ENCODE measurements at places on chromosomes 5 and 9. TPM values are rescaled to one million over a fixed set of nuclear protein-coding genes. Genes with fewer than 3 reads are reported as not detected.

Gene S1PR3
- total RNA-seq: 26.0 TPM

Gene COQ4
- total RNA-seq: 32.9 TPM

Gene SNCAIP
- not detected for total RNA-seq

Gene MEIKIN
- total RNA-seq: 2.3 TPM

Gene SHB
- 2.0 TPM for total RNA-seq

- no peak for DNase-seq
Observed at GRCh38 chr5:107564931-107565372, 105.8 kb downstream of the EFNA5 start.

DNA sequence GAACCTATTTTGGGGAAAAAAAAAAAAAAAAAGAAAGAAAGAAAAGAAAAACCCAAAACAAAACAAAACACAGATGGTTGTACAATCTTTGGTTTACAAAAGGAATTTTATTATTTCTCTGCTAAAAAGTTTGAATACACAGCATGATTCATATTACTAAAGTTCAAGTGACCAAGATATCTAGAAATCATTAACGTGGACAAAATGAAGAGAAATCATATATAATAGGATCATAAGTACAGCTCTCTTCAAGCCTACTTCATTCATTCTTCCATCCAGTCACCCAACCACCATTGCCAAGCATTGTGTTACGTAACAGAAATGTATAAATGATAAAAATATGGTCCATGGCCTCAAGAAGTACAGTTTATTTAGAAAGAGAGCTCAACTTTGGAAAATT is 52.9 kb downstream of the ZDHHC21 start:
- no peak for DNase-seq

- DNase-seq: no peak
Observed at GRCh38 chr5:146025681-146026080, 79.7 kb downstream of the PLAC8L1 start.

- DNase-seq: peak; percentile 40
Observed at GRCh38 chr5:172768573-172769341, 2.2 kb downstream of the DUSP1 start.

DNA sequence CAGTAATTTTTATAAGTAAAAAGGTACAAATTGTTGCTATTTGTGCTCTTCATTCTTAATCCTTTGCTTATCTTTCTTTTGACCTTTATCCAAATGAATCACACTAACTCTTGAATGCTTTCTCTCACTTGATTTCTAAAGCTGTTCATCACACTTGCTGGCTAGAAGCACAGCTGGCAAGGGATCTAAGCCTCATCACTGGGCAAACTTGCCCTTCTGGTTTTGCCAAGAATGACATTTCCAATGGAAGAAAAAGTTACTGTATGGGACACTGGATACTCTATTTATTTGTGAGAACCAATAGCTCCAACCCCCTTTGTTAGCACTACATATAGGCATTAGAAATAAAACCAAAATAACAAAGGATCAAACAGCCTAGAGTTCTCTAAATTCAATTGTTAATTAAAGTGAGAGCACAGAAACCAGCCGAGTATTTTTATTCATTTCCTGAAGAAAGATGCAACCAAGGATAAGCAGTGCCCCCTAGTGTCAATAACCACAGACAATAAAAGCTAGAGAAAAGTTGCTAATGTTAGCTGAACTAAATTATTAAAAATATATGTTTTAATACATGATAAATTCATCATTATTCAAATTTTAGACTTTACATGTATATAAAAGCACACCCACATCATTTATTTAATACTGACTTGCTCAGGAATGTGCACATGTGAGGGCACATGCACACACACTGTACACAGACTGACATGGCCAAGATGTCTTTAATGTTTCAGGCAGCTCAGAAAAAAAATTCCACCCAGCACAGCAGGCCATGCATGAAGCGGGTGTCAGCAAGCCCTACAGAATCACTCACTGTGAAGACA is 59.8 kb upstream of the POU5F2 start:
- no peak for DNase-seq

DNA sequence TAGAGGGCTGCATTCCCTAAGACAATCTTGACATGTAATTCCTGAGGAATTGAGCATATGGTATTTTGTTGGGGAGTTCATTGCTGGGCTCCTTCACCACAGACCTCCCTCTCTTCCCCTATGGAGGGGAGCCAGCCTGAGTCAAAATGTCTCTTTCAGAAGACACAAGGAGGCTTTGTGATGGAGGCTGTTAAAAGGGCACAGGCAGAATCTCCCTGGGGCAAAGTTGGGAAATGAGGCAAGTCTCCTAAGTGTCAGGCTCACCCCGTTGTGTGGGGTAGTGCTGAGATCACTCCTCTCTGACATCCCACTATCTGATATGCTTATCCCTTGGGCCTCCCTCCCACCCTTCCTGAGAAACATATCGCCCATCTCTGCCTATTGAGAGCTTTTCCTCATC is 30.6 kb downstream of the GFRA3 start:
- DNase-seq: no peak

- no peak for DNase-seq
Observed at GRCh38 chr9:7121664-7122063, 363.9 kb downstream of the KDM4C start.

DNA sequence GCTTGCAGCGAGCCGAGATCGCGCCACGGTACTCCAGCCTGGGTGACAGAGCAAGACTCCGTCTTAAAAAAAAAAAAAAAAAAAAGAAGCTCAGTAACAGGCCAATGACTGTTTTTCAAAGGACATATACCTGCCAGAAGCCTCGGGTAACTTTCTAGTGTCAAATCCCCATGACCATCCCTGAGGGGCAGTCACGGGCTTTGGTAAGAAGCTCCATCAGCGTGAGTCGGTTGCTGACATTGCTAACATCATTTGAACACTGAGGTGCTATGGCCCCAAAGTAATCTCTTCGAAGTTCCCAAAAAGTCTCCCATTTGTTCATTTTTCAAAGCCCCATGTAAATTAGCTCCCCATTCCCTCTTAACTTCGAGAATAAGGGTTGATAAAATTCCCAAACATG is 11.6 kb downstream of the NAIP start:
- DNase-seq: no peak

Data from naive thymus-derived CD4-positive, alpha-beta T cell (primary cell).